Psoas muscle (tissue), 8 donors: ENCODE measurements at places on chromosomes 7 and 10.
A peak's percentile ranks its signal among the peaks of the same experiment; 100 is the strongest.

GRCh38 chr10:89301232-89301631 is 614 bp upstream of the IFIT2 start:
- DNase-seq: no peak

- peak; percentile 47 for DNase-seq
Observed at GRCh38 chr10:29588629-29589421, 45.9 kb downstream of the SVIL start.

DNA sequence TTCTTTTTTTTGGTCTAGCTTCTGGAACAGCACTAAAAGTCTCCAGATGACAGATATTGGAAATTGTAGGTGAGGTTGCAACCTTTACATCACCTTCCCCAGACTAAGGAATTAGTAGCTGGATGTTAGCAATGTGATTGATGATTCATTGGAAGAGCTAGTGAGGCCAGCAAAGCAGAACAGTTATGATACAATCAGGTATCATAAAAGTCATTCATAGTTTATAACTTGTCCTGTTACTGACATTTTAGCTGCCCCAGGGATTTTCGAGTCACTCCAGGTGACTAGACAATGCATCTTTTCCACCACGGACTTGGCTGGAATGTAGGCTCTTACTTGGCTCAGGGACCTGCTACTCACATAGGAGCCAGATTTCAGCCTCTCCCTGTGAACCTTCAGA is 15.9 kb upstream of the TCF7L2 start:
- no peak for DNase-seq

- no peak for DNase-seq
Observed at GRCh38 chr7:108247614-108248013, 117.5 kb upstream of the LAMB4 start.

DNA sequence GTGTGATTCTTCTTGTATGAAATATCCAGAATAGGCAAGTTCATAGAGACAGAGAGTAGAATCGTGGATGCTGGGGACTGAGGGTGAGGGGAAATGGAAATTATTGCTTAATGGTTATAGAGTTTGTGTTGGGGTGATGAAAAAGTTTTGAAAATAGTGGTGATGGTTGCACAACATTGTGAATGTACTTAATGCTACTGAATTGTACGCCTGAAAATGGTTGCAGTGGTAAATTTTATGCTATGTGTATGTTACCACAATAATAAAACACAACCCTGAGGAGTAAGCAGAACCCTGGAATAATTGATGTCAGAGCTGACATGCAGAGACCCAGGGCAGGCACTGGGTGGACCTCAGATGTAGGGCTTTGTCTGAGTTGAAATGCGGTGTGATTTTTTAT is 57.6 kb downstream of the TACR2 start:
- no peak for DNase-seq

DNA sequence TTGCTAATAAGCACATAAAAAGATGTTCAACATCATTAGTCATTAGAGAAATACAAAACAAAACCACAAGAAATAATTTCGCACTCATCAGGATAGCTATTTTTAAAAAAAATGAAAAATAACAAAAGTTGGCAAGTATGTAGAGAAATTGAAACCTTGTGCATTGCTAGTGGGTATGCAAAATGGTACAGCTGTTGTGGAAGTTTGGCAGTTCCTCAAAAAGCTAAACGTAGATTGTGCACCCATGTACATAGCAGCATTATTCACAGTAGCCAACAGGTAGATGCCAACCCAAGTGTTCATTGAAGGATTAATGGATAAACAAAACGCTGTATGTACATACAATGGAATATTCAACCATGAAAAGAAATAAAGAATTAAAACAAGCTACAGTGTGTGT is 35.3 kb upstream of the STARD3NL start:
- no peak for DNase-seq

DNA sequence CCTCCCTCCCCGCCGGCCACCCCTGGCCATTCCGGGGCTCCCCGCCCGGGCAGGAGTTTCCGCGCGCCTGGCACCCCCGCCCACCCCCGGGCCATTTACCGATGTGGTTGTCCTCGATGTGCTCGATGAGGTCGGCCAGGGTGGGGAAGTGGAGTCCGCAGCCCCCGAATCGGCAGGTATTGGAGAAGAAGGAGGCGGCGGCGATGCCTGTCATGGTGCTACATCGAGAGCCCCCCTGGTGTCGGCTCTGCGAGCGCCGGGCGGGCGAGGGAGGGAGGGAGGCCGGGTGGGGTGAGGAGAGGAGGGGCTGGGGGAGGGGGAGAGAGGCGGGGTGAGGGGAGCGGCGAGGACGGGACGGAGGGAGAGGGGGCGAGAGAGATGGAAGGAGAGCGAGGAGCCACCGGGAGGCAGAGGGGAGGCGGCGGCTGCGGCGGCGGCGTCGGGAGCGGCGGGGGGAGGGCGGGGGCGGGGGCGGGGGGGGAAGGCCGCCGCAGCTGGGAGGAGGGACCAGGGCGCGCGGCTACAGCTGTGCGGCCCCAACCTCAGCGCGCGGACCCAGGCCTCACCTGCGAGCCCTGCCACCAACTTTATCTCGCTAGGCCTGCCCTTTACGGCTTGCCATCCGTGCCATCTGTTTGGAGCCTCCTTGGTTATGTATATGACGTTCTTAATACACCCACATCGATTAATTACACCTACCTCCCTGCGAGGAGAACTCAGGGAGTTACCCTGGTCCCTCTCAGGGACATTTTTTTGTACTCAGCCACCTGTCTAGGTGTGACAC is at the start of gene JAZF1:
JAZF1 (minus strand) TSS at position 432 of the 784 bp plus-strand sequence.
- DNase-seq: peak; percentile 63

DNA sequence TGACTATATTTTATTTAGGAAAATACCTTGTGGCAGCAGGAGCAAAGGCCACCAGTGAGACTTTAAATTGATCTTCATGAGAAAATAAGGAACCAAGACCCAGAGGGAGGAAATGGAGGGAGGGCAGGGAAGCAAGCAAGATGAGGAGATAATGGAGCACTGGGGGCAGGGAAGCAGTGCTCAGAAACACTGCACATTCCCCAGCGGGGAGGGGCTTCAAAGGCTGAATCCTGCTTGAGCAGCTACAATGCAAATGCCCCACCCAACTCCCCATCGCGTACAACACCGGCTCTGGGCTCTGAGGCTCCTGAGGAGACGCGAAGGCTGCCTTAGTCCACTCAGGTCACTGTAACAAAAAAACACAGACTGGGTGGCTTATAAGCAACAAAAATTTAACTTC is 503.8 kb downstream of the GRID1 start:
- DNase-seq: no peak

DNA sequence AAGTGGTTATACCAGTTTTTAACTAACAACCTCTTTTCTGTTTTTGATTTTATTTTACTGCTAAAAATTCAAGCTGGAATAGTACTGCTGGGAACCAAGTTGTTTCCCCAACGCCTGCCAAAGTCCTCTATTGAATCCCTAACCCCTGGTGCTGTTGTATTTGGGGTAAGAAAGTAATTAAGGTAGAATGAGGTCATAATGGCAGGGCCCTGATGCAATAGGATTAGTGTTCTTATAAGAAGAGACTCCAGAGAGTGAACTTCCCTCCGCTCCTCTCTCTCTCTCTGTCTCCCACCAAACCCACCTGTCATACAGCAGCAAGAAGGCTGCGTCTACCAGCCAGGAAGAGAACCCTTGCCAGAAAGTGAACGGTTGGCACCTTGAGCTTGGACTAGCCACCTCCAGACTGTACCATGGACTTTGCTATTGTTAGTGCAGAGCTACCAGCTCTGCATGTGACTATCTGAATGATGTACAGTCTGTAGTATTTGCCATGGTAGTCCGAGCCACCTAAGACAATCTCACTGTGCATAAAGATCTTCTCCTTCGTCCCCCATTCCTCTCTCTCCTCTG is 86.5 kb upstream of the KLF6 start:
- DNase-seq: no peak

- DNase-seq: no peak
Observed at GRCh38 chr10:7576340-7576739, 90.4 kb downstream of the ITIH5 start.

GRCh38 chr10:125584954-125585353 is 98.0 kb downstream of the TEX36 start:
- no peak for DNase-seq

DNA sequence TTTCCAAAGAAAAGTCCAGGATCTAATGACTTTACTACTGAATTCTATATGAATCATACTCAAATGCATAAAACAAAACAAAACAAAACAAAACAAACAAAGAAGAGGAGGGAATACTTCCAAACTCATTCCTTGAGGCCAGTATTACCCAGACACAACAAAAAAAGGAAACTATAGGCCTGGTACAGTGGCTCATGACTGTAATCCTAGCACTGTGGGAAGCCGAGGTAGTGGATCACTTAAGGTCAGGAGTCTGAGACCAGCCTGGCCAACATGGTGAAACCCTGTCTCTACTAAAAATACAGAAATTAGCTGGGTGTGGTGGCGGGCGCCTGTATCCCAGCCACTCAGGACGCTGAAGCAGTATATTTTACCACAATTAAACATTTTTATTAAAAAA is 114.6 kb downstream of the NRBF2 start:
- DNase-seq: no peak

GRCh38 chr7:146656988-146657387 is 540.4 kb downstream of the CNTNAP2 start:
- DNase-seq: no peak

DNA sequence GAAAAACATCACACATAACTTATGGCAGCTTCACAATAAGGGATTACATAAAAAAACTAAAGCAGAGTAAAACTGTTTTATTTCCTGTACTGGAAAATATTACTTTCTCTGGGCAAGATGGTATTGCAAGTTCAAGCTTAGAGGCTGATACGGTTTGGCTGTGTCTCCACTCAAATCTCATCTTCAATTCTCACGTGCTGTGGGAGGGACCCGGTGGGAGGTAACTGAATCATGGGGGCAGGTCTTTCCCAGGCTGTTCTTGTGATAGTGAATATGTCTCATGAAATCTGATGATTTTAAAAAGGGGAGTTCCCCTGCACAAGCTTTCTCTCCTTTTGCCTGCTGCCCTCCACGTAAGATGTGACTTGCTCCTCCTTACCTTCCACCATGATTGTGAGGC is 5.1 kb upstream of the LRRC27 start:
- no peak for DNase-seq

DNA sequence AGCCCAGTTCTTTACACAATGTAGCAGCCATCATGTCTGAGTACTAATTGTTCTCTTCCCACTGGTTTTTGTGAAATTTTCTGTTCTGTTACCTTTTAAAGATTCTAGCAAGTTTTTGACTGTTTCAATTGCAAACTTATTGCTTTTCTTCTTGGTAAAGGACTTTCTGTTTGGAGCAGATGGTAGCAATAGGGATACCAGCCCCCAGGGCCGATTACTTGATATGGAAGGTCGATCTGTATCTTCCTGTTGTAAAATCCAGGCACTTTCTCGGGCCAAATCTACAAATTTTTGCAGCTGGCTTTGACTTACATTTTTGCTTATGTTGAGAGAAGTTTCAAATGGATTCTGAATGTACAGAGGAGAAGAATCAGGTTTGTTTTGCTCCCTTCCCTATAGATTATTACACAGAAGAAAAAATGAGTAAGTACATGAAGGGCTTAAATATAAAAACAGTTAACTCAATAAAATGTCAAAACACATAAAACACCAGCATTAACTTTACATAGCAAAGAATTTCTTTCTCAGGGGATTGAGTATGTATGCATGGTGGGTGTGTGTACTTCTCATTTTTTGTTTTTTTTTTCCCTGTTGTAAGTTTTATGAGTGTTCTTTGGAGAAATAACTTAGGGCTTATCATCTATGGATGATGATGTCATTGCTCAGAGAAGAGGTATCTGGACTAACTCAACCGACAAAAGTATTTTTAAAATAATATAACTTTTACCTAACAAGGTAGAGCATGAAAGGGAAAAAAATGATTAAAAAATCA is 35.3 kb downstream of the MTPAP start:
- no peak for DNase-seq

- no peak for DNase-seq
Observed at GRCh38 chr10:64261092-64261491, 739.9 kb downstream of the REEP3 start.
